CD4-positive, alpha-beta T cell (primary cell): ENCODE measurements at places on chromosomes 4 and X. TPM values are rescaled to one million over a fixed set of nuclear protein-coding genes. Genes with fewer than 3 reads are reported as not detected.

The TCEAL6 gene
- total RNA-seq: not detected

The ASB9 gene
- 0.14 TPM for total RNA-seq

The ENAM gene
- total RNA-seq: not detected

The PTTG2 gene
- 0.55 TPM for total RNA-seq

The BEX1 gene
- total RNA-seq: 0.53 TPM

The AREG gene
- 63.8 TPM for total RNA-seq

The N4BP2 gene
- 25.2 TPM for total RNA-seq

The PCSK1N gene
- 3.5 TPM for total RNA-seq

The PRRG1 gene
- total RNA-seq: not detected

The GRIA2 gene
- total RNA-seq: not detected

The DUSP9 gene
- total RNA-seq: not detected

The MTTP gene
- total RNA-seq: not detected

The SPP1 gene
- total RNA-seq: not detected

The ODAM gene
- total RNA-seq: not detected

The EFHC2 gene
- 2.7 TPM for total RNA-seq

The CT83 gene
- not detected for total RNA-seq

The IL3RA gene
- 0.45 TPM for total RNA-seq

The XAGE1A gene
- not detected for total RNA-seq

The SORBS2 gene
- not detected for total RNA-seq

The GAGE12H gene
- not detected for total RNA-seq

The ERAS gene
- total RNA-seq: not detected

The HMGB2 gene
- total RNA-seq: 228 TPM

The TMEM150C gene
- not detected for total RNA-seq

The SLC49A3 gene
- 0.91 TPM for total RNA-seq

The OPRPN gene
- total RNA-seq: not detected

The SEPTIN11 gene
- 8.1 TPM for total RNA-seq

The PLK4 gene
- 2.7 TPM for total RNA-seq

The CLDN24 gene
- total RNA-seq: not detected

The CC2D2A gene
- total RNA-seq: not detected

The PAGE5 gene
- not detected for total RNA-seq

The KLF8 gene
- total RNA-seq: 5.6 TPM

The TMEM144 gene
- total RNA-seq: 0.45 TPM

The PNMA3 gene
- 2.5 TPM for total RNA-seq

The RENBP gene
- 9.3 TPM for total RNA-seq

The NKX6-1 gene
- not detected for total RNA-seq
